ENCODE measurements at places on chromosomes 12 and 14.

DNA sequence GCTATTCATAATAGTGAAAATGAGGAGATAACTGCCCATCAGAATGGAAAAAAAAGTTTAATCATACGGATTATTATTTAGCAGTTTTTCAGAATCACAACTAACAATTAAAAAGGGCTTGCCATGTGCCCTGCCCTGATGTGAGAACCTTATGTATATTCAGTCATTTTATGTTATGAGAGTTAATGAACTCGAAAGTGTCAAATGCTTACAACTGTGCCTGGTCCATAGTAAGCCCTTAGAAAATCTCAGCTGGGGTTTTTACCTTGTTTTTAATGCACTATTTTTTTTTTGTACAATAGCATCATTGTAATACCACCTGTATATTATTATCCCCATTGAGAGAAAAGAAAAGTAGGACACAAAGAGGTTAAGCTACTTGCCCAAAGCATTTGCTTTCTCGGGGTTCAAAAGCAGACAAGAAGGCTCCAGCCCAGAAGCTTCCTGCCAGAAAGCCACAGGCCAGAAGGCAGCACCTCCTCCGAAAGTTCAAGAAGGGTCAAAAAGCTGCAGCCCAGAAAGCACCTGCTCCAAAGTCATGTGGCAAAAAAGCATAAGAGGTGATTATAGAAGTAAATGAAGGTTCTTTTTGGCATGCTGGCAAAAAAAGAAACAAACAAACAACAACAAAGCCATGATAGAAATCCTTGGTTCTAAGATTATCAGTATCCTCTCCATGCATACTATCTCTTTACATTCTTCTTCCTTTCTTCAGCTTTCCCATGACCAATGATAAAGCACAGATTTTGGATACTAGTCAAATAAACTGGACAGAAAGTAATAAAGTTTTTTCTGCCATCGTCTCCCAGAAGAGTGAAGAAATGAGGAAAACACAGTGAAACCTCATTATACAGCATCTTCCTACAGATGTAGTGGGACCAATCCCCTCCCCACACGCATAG, 59.1 kb upstream of the NAP1L1 start:
- DNase-seq = no peak

DNA sequence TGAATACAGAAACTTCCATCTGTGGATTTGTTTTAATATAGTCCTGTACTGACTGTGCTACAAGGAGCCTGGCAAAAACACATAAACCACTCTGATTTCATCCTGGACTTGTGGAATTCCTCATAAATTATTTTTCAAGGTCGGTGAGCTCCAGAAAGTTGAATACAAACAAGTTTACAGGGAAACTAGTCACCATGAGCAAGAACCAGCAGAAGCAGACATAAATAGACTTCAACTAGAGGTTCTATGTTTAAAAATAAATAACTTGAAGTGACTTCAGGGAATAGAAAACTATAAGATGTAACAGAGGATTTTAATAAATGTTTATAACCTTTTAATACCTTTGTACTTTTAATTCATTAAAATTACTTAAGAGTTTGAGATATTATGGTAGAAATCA, 63.5 kb downstream of the EFCAB11 start:
- DNase-seq = no peak

GRCh38 chr12:112537710-112538396, 119.1 kb downstream of the PTPN11 start:
- peak; percentile 89 for DNase-seq

DNA sequence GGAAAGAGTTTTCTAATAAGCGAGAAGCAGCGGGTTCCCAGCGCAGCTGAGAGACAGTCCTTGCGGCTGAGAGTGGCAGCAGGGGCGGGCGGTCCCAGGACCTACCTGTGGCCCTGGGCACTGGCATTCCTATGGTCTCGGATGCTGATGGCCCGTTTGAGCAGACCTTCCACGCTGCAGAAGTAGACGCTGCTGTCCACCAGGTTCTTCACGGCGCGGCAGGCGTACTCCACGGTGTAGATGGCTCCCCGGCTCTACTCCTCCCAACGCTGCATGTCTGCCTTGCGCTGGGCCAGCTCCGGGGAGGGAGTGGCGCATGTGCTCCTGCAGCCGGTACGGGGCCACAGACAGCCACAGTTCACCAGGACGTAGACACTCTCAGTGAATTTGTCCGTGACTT, 21.8 kb upstream of the PLEKHA5 start:
- DNase-seq = no peak

- DNase-seq = no peak
Measured at GRCh38 chr12:62762645-62763044, 172.3 kb downstream of the PPM1H start.

- DNase-seq = no peak
Measured at GRCh38 chr12:24743941-24744793, 204.7 kb downstream of the BCAT1 start.

All from urothelium cell line (cell line).